IPS DF 19.7 (cell line): ENCODE measurements at places on chromosomes 4 and X.
A peak's percentile ranks its signal among the peaks of the same experiment; 100 is the strongest.

GRCh38 chr4:184343502-184344177 is 126.0 kb upstream of the ENPP6 start:
- peak; percentile 76 for DNase-seq

DNA sequence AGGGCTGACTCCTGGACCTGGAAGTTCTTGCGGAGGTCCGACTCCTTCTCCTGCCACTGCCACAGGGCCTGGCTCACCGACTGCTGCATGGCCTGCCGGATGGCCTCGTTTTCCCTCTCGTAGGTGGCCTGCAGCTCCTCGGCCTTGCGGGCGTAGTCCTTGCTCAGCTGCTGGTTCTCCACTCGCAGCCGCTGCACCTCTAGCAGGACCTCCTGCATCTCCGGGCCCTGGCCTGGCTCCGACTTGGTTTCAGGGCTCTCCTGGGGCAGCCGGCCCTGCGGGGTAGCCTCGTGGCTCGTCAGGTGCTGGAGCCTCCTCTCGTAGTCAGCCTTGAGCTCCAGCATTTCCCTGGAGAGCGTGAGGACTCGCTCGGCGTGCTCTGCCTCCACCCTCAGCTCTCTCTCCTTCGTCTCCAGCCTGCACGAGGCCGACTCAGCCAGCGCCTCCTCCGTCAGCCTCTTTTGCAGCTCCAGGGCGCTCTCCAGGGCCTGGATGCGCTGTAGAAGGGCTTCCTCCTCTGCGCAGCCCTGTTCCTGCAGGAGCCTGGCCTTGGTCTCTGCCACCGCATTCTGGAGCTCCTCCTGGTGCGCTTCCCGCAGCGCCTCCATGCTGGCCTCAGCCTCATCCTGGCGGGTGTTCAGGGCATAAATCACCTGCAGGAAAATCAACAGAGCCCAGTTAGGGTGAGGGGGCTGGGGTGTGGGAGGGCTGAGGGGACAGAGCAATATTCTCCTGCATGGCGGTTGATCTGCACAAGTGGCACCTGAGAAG is 72.2 kb downstream of the FAM184B start:
- no peak for DNase-seq

- DNase-seq, result no peak
Measured at GRCh38 chrX:132652871-132653270, 164.0 kb upstream of the MBNL3 start.

- no peak for DNase-seq
Measured at GRCh38 chr4:48173056-48173991, 39.3 kb upstream of the TXK start.

GRCh38 chr4:72323227-72323626 is 245.8 kb downstream of the ADAMTS3 start:
- no peak for DNase-seq

GRCh38 chrX:53239474-53239873 is 14.5 kb upstream of the KDM5C start:
- DNase-seq, result no peak

- no peak for DNase-seq
Measured at GRCh38 chrX:31279359-31279758, 207.5 kb upstream of the FTHL17 start.

GRCh38 chrX:46838486-46838870 is 1.6 kb downstream of the RP2 start:
- no peak for DNase-seq

GRCh38 chr4:182679533-182679932 is 237.7 kb downstream of the DCTD start:
- DNase-seq, result no peak

- no peak for DNase-seq
Measured at GRCh38 chr4:184784628-184785257, 41.0 kb downstream of the ACSL1 start.

DNA sequence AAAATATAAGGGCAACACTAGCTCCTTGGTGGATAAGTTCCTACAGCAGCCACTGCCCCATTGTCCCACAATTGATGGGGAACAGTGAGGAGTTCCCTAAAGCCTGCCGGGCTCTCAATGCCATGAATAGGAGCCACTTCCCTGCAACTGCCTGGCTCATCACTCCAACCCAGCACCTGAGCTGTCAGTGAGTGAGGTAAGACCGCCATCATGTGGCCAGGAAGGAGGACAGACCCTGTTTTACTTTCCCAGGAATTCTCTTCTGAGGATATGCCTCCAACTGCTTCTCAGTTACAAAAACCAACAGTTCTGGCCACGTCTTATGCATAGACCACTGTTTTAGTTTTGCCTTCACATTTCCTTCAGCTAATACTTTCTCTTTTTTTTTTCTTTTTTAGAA is 45.5 kb downstream of the SRPX start:
- peak; percentile 20 for DNase-seq

DNA sequence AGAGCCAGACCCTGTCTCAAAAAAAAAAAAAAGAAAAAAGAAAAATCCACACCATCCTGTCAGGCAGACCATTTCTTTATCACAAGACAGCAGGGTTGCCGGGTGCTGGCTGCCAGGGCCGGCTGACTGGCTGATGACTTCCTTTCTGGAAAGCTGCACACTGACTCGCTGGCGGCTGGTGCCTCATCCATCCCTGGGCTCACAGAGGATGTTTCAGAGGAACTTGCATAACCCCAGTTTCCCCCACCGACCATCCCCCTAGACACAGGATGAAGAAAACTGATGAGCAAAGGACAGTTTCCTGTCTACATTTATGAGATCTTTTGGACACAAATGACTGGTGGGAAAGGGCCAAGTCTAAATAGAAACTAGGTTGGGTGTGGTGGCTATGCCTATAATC is 14.1 kb downstream of the HPSE start:
- no peak for DNase-seq

- no peak for DNase-seq
Measured at GRCh38 chr4:773214-773613, 52.7 kb downstream of the CPLX1 start.

- DNase-seq, result no peak
Measured at GRCh38 chrX:68929332-68930150, 100.7 kb downstream of the EFNB1 start.

DNA sequence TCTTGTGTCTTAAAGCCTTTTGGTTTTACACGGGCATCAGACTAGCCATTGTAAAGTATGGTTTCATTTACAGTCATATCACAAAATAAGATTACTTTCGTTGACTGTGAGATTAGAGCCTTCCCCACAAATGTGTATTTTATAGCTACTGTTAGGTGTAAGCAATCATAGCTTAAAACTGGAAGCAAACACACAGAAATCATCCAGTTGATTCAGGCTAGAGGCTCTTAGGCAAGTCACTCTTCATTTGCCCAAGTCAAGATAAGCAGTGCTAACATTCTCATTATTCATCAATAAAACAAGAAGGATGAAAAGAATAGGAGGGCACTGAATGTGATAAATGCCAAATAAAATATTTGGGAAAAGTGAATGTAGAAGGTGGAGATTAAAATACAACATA is 448.7 kb upstream of the FAM241A start:
- no peak for DNase-seq

DNA sequence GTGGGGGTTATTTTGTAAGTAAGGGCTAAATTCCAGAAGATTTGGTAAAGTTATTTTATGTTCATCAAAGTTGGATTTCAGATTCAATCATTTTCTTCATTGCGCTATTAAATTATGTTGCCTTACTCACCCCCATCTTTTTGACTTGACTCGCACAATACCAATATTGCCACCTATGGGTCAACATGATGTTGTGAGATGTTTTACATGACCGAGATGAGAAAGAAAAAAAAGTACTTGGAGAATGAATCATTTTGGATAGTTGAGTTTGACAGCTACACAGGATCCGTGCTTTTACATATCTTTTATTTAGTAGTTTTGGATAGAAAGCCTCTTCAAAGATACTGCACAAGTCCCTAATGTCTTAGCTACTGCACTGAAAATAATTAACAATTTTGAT is 224.2 kb upstream of the EMCN start:
- no peak for DNase-seq

GRCh38 chr4:98583265-98583664 is 75.1 kb downstream of the TSPAN5 start:
- DNase-seq, result no peak

DNA sequence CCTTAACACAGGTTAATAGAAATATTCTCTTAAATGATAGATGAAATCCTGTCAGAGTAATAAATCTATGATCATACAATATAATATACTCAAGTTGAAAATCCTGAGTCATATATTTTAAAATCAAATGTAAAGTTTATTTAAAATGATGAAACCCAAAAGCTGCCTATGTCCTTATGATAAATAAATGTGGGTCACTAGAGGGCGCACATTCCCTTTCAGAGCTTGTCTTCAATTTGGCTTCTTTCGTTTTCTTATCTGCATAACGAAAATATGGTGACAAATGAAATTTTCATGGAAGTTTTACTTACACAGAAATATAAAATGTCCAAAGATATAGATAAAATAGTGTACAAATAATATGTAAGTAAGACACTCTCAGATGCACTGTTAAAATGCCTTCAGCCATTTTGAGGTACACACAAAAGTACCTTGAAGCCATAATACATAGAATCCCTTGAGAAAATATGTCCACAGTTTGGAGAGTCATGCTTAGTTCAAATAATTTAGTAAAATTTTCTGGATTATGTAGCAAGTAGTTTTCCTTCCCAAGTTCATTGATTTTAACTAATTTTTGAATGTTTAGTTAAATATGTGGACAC is 680.4 kb downstream of the DMD start:
- DNase-seq, result no peak

GRCh38 chrX:95823796-95824195 is 860.8 kb upstream of the DIAPH2 start:
- no peak for DNase-seq

DNA sequence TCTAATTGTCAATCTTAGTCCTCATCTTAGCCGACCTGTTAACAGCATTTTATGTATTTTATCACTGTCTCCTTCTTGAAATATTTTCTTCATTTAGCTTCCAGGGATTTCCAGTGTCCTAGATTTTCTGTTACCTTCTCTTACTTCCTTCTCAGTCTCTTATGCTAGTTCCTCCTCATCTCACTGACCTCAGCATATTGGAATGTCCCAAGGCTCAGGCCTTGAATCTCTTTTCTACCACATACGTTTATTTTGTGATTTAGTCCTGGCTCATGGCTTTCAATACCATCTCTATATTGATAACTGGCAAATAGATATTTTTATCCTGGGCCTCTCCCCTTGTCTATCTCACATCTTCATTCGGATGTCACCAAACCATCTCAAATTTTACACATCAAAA is 61.1 kb downstream of the IQCM start:
- no peak for DNase-seq

GRCh38 chr4:150828159-150828558 is 186.9 kb downstream of the LRBA start:
- no peak for DNase-seq

GRCh38 chr4:139666735-139667281 is 1.2 kb downstream of the MGST2 start:
- DNase-seq, result no peak

GRCh38 chrX:30831082-30831481 is 58.0 kb downstream of the TAB3 start:
- peak; percentile 15 for DNase-seq

GRCh38 chrX:119692191-119693039 is 553 bp downstream of the SEPTIN6 start:
- no peak for DNase-seq

GRCh38 chr4:34492414-34492813 is 1751.9 kb downstream of the ARAP2 start:
- no peak for DNase-seq

- no peak for DNase-seq
Measured at GRCh38 chrX:110743679-110744340, 51.8 kb downstream of the CHRDL1 start.

DNA sequence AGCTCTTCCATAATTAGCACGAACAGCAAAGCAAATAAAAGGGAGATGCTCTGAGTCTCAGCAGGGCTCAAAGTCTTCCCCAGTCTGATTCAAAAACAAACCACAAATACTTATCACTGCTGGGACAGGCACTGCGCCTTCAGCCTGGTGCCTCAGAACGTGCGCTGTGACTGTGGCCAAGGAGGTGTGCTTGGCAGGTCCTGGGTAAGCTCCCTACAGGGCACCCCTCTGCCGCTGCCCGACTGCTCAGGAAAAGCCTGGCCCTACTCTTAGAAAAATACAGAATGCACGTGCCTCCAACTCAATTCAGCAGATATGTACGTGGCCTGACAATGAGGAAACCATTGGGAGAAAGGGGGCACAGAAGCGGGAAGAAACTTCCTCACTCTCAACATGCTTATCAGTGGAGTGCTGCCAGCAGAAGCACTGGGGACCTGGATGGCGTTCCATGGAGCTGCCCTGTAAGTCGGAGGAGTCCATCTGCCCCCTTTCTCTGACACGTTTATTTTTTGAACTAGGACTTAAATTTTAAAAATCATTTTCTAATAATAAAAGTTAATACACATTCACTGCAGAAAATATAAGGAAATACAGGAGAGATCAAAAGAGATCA is 86.8 kb downstream of the GATB start:
- no peak for DNase-seq

- DNase-seq, result no peak
Measured at GRCh38 chr4:74230902-74231499, 73.1 kb downstream of the MTHFD2L start.

DNA sequence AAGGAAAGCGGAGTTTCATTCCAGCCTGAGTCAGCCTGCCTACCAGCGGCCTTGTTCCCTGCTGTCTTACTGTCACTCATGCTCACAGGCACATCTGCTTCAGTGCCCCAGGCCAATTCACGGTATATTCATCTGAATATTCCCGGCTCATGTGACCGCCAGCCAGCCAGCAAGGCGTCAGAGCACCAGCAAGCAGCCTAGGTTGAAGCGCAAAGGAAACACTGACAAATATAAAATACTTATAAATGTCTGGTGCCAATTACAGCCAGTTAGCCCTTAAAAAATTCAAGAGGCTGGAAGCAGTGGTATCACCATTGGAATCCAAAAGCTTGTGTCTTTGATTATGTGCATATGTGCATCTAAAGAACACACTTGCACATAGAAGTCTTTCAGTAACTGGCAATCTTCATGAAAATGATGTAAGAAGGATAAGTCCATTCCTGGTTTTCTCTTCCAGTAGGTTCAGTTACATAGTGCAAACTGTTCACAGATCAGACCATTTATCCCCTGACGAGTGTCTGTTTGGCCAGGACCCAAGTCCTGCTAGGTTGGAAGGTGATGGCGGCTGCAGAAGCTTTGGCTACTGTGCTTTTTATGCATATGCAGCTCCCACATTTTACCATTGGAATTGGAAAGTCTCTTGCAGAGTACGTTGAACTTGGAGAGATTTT is 61.3 kb downstream of the LUZP4 start:
- DNase-seq, result no peak

- no peak for DNase-seq
Measured at GRCh38 chrX:68878977-68879645, 50.3 kb downstream of the EFNB1 start.

- no peak for DNase-seq
Measured at GRCh38 chr4:185344743-185345538, 50.8 kb downstream of the LRP2BP start.

GRCh38 chr4:107917500-107917899 is 13.8 kb upstream of the CYP2U1 start:
- no peak for DNase-seq

DNA sequence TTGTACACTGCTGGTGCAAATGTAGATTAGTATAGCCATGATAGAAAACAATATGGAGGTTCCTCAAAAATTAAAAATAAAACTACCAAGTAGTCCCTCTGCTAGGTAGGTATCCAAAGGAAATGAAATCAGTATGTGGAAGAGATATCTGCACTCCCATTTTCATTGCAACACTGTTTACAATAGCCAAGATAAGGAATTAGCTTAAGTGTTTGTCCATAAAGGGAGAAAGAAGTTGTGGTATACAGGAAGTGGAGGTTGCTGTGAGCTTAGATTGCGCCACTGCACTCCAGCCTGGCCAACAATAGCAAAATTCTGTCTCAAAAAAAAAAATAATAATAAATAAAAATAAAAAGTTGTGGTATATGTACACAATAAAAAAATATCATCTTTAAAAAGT is 325.0 kb upstream of the EMCN start:
- no peak for DNase-seq
